Sigmoid colon (tissue), 7 donors: ENCODE measurements at places on chromosomes 3 and 15. TPM values are rescaled to one million over a fixed set of nuclear protein-coding genes. Genes with fewer than 3 reads are reported as not detected.

- H3K27me3 ChIP-seq: no peaks in the 10 kb centered on the region
- H3K4me3 ChIP-seq: no peak overlapping the region
- no peaks in the 10 kb centered on the region for H3K4me1 ChIP-seq
- H3K27ac ChIP-seq: no peak overlapping the region
- DNase-seq: no peak
Measured at GRCh38 chr3:10437995-10438901, 67.1 kb downstream of the ATP2B2 start.

GRCh38 chr3:180421221-180421620, 180.7 kb upstream of the TTC14 start:
- H3K4me1 ChIP-seq: no peaks in the 10 kb centered on the region
- no peaks in the 10 kb centered on the region for H3K36me3 ChIP-seq
- no peaks in the 10 kb centered on the region for H3K27me3 ChIP-seq
- no peak for DNase-seq

DNA sequence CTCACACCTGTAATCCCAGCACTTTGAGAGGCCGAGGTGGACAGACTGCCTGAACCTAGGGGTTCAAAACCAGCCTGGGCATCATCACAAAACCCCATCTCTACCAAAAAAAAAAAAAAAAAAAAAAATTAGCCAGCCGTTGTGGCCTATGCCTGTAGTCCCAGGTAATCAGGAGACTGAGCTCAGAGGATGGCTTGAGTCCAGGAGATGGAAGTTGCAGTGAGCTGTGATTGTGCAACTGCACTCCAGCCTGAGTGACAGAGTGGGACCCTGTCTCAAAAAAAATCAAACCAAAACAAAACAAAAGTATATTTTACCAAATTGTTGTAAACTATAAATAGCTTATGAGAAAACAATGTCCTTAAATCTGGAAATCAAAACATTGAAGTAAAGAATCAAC, 34.7 kb upstream of the UBP1 start:
- no peak overlapping the region for H3K4me3 ChIP-seq
- no peaks in the 10 kb centered on the region for H3K4me1 ChIP-seq
- DNase-seq: no peak
- no peak overlapping the region for H3K27ac ChIP-seq
- no peaks in the 10 kb centered on the region for H3K27me3 ChIP-seq

DNA sequence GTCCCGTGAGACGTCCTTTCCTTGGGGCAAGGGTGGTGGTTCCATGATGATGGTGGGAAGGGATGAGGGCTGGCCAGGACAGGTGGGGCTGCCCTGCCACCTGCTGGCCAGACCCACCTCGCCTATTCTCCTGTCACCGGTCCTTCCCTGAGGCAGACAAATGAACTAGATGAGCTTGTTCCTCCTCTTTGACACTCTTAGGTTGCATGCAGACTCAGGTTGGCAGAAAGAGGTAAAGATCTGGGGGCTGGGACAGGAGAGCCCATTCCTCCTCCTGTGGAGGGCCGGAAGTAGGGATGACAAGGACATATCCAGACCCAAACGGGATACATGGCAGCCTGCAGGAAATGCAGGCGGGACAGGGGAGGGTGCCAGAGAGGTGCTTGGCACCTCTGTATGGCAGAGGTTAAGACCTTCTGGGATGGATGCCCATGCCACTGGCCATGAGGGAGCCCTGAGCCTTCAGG, 38.6 kb downstream of the ACSBG1 start:
- H3K36me3 ChIP-seq: no peaks in the 10 kb centered on the region
- no peak overlapping the region for H3K27ac ChIP-seq
- H3K4me1 ChIP-seq: no peaks in the 10 kb centered on the region

DNA sequence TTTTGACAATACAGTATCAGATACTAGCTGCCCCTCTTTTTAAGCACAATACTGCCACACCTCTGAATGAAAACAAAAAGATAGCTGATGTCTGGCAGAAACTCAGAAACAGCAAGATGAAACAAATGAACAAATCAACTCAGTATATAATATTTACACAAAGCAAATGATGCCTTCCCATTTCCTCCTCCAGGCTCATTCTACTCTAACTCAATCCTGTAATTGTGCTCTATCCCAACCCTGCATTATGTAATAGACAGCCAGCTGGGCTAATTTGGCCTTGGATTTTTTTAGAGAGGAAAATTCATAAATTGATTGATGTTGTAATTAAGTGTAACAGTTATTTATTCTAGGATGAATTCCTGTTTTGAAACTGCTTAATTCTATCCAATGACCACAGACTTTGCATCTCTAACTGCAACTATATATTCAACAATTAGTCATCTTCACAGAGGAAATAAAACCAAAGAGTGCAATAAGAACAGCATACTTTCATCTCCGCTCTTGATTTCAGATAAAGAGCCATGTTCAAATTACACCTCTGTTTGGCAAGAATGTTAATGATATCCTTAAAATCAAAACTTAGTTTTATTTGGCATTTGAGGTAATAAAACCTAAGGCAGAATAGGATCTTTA, 6.1 kb downstream of the ATG3 start:
- DNase-seq: no peak
- H3K27ac ChIP-seq: no peak overlapping the region
- H3K36me3 ChIP-seq: peaks cover 12% of the 10 kb centered on the region

GRCh38 chr3:133209871-133210550, 171.8 kb downstream of the TMEM108 start:
- no peaks in the 10 kb centered on the region for H3K4me1 ChIP-seq
- no peaks in the 10 kb centered on the region for H3K36me3 ChIP-seq

- H3K27me3 ChIP-seq: no peaks in the 10 kb centered on the region
- H3K4me3 ChIP-seq: no peak overlapping the region
- H3K27ac ChIP-seq: no peak overlapping the region
- DNase-seq: no peak
- no peaks in the 10 kb centered on the region for H3K36me3 ChIP-seq
- peaks cover 61% of the 10 kb centered on the region for H3K4me1 ChIP-seq
Measured at GRCh38 chr3:46966811-46967210, 9.7 kb downstream of the CCDC12 start.

- no peak for DNase-seq
- peak overlapping the region; percentile 59 for H3K4me3 ChIP-seq
- H3K27me3 ChIP-seq: no peaks in the 10 kb centered on the region
- H3K36me3 ChIP-seq: no peaks in the 10 kb centered on the region
Measured at GRCh38 chr15:90716317-90716975, 700 bp upstream of the BLM start.

- DNase-seq: no peak
- no peaks in the 10 kb centered on the region for H3K36me3 ChIP-seq
- H3K27me3 ChIP-seq: no peaks in the 10 kb centered on the region
- no peak overlapping the region for H3K4me3 ChIP-seq
Measured at GRCh38 chr3:175956964-175957363, 1097.8 kb downstream of the NAALADL2 start.

DNA sequence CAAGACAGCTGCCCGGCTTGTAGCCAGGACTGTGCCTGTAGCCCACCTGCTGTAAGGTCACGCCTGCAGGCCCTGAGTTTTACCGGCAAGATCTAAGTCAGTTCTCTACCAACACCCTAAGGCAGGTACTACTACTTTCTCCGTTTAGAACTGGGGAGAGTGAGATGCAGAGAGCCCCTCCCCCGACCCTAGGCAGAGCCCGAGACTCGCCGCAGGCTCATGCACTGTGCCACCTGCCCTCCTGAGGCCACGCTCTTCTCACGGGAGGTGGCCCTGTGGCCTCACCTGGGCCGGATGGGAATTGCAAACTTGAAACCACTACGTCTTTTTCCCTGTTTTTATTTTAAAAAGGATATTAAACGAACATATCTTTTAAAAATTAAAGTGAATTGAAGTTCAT, 36.9 kb upstream of the PCSK6 start:
- H3K36me3 ChIP-seq: no peaks in the 10 kb centered on the region
- no peak for DNase-seq
- H3K4me3 ChIP-seq: no peak overlapping the region
- no peak overlapping the region for H3K27ac ChIP-seq
- H3K27me3 ChIP-seq: no peaks in the 10 kb centered on the region

- no peaks in the 10 kb centered on the region for H3K36me3 ChIP-seq
- no peaks in the 10 kb centered on the region for H3K27me3 ChIP-seq
- peak; percentile 82 for DNase-seq
- no peak overlapping the region for H3K27ac ChIP-seq
- no peak overlapping the region for H3K4me3 ChIP-seq
Measured at GRCh38 chr3:126208606-126209256, 28.3 kb upstream of the ALDH1L1 start.

DNA sequence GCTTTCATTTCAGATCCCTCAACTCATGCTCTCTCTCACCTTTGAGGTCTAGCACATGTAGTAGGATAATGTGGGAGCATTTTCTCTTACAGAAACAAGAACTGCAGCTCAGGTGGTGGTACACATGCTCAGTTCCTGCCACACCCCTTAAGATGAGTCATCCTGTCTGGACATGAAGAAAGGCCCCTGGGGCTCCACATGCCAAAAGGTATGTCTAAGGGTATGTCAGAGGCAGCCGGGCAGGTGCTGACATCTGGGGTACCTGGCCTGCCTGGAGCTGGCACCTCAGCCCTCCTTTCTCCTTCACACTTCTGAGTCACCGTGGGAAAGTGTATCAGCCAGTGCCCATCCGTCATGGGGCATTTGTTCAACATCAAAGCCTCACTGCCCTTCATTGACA, 209.9 kb downstream of the OCA2 start:
- H3K4me3 ChIP-seq: no peak overlapping the region
- no peaks in the 10 kb centered on the region for H3K27me3 ChIP-seq
- no peaks in the 10 kb centered on the region for H3K4me1 ChIP-seq

DNA sequence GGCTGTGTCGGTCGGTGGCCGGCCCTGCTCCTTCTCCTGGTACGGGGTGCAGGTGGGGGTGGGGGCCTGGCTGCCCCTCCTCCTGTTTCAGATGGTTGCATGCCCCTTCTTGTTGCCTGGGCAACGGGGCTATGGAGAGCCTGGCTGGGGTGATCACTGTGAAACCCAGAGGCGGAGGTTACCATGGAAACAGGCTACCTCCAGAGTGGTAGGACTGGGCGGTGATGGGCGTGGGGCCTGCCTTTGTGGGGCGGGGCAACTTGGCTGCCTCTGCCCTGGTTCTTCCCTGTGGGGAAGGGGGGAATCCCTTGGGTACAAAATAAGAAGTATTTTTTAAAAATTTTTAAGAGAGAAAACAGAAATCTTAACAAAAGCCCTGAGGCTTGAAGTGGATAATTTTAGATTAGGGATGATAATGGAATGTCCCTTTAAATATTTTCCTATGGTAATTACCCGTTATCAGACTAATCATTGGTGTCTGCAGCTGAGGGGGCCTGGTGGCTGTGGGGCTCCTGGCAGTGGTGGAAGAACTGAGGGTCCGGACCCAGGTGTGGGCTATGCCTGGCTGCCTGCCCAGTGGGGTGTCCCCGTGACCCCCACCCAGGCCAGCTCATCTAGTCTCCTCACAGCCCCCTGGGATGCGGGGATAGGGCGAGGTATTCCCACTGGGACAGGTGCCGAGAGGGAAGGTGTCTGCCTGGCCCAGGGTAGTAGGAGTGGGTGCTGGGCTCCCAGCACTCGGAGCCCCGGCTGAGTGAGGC, 32.5 kb downstream of the PLXNA1 start:
- H3K4me1 ChIP-seq: no peaks in the 10 kb centered on the region
- H3K27ac ChIP-seq: no peak overlapping the region
- peaks cover 81% of the 10 kb centered on the region for H3K36me3 ChIP-seq

DNA sequence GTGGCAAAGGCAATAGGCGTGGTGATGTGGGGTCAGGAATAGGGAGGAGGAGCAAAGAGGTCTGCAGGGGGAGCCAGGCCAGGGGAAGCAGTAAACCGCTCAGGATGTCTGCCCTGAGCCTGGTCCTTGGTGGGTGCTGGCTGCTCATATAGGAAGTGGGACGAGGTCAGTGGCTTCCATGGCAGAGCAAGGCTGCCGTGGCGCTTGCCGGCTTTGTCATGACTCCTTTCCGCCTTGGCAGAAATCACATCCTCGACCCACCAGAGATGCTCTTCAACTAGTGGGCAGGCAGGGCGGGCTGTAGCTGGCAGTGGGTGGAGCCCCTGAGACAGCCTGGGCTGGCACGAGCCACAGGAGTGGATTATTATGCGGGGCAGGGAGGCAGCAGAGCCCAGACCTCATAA, 13.1 kb upstream of the SKOR1 start:
- no peak overlapping the region for H3K4me3 ChIP-seq
- H3K36me3 ChIP-seq: peaks cover 16% of the 10 kb centered on the region
- no peak overlapping the region for H3K27ac ChIP-seq
- peak; percentile 35 for DNase-seq

DNA sequence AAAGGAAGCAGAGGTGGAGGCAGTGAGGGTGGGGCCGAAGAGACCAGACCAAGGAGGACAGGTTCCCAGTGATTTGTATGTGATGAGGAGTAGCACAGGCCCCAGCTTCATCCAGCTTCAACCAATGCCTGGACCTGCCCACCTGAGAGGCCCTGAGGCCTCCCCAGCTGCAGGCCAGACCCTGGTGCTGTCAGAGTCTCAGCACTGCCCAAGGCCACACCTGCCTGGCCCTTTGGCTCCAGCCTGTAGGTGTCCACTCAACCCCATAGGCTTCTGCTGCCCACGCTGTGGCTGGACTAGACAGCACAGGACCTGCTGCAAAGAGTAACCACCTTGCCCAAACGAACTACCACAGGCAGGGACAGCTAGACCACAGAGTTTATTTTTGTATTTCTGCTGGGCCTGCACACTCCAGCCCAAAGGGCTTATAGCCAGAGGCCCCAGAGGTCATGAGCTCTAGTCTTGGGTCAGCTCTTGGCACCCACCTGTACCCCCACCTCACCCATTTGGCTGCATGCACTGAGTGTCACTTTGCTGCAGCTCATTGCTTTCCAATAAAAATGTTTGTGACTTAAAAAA, 81.9 kb upstream of the CDV3 start:
- no peak overlapping the region for H3K27ac ChIP-seq
- no peak overlapping the region for H3K4me3 ChIP-seq
- DNase-seq: no peak
- H3K27me3 ChIP-seq: no peaks in the 10 kb centered on the region
- no peaks in the 10 kb centered on the region for H3K36me3 ChIP-seq

DNA sequence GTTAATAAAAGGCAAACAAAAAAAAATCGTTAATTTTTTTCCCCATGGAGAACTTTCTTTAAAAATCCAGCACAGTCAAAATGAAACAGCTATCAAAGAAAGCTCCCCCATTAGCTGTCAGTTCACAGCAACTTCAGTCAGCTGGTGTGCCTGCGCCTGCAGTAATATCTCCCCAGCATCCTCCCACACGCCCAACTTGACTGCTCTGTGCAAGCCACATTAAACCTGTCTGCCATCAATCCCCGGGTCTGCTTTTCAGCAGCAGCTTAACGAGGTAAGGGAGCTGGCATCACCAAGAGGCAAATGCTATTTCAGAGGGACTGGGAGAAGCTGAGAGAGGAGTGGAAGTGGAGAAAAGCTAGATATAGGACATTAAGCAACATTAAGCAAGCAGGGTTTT, 337.5 kb downstream of the GAP43 start:
- no peak for DNase-seq
- H3K36me3 ChIP-seq: no peaks in the 10 kb centered on the region
- H3K27ac ChIP-seq: no peak overlapping the region
- H3K4me3 ChIP-seq: no peak overlapping the region

GRCh38 chr3:142595581-142595950, 627 bp upstream of the PLS1 start:
- peak overlapping the region; percentile 64 for H3K4me3 ChIP-seq
- DNase-seq: no peak
- H3K4me1 ChIP-seq: peaks cover 12% of the 10 kb centered on the region

Gene MDFIC2
- total RNA-seq: not detected

Gene LRRC58
- 47.7 TPM for total RNA-seq

Gene ATP2B2
- total RNA-seq: not detected

Gene TNFAIP8L3
- 11.6 TPM for total RNA-seq

Gene CD200R1L
- total RNA-seq: not detected

Gene MESP1
- total RNA-seq: 2.7 TPM

Gene NLGN1
- total RNA-seq: 30.0 TPM

Gene SUSD5
- 2.8 TPM for total RNA-seq

Gene PEX11A
- total RNA-seq: 11.4 TPM

Gene RPL39L
- 27.7 TPM for total RNA-seq

Gene ST3GAL6
- total RNA-seq: 3.9 TPM

Gene ADCY5
- total RNA-seq: 39.5 TPM
